ENCODE measurements at places on chromosomes 13 and 19.

DNA sequence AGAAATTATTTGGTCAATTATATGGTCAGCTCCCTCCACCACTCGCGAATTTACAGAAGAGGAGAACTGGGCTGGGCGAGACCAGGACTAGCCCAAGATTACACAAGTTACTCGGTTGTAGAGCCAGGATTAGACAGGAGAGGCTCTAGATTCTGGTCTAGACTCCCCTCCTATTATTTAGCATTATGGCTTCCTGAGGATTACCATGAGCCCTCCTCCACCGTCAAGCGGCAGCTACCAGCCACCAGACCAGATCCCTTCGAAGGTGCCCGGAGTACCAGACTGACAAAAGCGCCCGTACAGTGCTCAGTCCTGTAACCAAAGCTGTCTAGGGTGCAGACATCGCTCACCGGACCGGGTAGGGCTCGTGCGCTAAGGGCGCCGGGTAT lies 497 bp upstream of the MLNR start:
- no peak for DNase-seq

- no peak for DNase-seq
Measured at GRCh38 chr13:41284512-41285288, 21.3 kb upstream of the MTRF1 start.

DNA sequence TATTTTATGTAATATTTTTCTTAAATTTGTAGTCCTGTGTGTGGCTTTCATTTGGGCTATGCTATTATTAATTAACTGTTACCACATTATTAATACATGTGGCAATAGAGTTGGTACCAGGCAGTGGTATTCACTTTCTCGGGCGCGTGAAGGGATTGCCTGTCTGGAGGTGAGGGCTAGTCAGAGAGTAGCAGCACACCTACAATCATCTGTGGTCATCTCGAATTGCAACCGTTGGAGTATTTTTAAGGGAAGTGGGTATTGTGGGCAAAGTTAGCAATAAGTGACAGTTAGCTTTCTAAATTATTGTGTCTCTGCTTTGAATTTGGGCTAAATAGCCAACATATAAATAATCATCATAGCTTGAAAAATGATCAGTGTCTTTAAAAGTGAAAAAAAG lies 20.0 kb upstream of the GPR18 start:
- no peak for DNase-seq

DNA sequence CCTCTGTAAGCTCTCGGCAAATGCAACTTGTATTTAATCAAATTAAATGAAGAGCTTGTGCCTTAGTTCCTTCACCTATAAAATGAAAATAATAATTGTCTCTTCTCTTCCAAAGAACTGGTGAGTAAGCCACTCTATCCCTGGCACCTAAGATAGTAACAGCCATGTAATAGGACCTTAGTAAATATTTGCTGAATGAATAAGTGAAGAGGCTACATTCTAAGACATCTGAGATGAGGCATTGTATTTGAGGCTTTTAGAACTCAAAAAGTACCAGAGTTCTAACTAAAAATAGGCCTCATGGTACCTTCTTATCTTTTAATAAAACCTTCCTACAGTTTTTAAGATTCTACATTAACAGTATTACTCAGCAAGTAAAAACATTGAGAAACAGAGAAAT lies 17.3 kb upstream of the DCLK1 start:
- no peak for DNase-seq

- no peak for DNase-seq
Measured at GRCh38 chr13:27997904-27998522, 9.5 kb upstream of the URAD start.

GRCh38 chr19:14048443-14049153 lies 13.3 kb downstream of the PALM3 start:
- no peak for DNase-seq

DNA sequence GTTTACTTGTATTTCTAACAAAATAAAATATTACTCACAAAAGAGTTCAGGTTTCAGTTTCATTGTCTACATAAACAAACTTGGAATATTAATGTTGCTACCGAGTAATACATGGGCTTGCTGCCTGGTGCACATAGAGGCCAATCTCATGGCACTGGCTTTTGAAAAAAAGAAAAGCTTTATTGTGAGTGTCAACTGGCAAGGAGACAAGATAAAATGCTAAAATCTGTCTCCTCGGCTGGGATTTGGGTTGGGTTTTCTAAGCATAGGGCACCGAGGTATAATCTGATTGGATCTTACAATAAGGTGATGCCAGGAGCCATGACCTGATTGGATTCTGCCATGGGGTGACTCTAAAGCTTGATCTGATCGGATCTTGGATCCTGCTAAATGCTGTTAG lies 1519.9 kb upstream of the MIR17HG start:
- no peak for DNase-seq

- DNase-seq: no peak
Measured at GRCh38 chr13:113406321-113407102, 42.6 kb upstream of the GRTP1 start.

DNA sequence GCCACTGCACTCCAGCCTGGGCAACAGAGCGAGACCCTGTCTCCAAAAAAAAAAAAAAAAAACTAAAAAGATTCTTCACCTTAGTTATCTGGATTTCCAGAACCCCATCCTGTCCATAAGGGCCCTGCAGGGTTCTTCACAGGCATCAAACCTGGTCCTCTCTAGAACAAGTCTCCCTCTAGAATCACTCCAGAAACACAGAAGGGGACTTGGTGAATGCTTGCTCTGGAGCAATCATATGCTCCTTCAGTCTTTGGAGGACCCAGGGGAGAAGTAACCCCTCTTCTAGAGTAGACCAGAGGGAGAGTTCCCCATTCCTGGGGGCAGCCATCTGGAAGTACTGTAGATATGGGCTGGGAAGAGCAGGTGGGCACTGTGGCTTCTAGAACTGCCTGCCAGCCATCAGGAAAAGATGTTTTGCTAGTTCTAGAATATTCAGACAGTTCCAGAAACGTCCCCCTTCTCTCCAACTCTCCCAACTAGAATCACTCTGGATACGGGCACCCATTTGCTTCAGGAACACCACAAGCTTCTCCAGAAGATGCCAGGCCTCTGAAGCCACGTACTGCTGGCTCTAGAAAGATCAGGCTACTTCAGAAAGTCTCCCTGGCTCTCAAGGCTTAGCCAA lies 2.8 kb downstream of the FUT1 start:
- DNase-seq: no peak

DNA sequence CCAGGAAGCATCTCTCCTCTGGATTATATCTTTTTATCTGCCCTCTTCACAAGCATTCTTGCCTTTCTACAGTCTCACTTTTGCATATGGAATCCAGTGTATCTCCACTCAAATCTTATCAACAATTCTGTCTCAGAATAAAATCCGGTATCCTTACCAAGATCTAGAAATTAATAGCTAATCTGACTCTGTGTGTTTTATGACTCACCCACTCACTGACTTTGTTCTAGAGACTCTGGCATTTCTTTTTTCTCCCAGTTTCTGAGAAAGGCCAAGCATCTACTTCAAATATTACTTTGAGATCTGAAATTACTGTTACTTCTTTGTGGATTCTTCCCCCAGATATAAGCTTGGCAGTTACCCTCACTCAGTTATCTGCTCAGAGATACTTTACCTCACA lies 913.5 kb upstream of the ATXN8OS start:
- no peak for DNase-seq

DNA sequence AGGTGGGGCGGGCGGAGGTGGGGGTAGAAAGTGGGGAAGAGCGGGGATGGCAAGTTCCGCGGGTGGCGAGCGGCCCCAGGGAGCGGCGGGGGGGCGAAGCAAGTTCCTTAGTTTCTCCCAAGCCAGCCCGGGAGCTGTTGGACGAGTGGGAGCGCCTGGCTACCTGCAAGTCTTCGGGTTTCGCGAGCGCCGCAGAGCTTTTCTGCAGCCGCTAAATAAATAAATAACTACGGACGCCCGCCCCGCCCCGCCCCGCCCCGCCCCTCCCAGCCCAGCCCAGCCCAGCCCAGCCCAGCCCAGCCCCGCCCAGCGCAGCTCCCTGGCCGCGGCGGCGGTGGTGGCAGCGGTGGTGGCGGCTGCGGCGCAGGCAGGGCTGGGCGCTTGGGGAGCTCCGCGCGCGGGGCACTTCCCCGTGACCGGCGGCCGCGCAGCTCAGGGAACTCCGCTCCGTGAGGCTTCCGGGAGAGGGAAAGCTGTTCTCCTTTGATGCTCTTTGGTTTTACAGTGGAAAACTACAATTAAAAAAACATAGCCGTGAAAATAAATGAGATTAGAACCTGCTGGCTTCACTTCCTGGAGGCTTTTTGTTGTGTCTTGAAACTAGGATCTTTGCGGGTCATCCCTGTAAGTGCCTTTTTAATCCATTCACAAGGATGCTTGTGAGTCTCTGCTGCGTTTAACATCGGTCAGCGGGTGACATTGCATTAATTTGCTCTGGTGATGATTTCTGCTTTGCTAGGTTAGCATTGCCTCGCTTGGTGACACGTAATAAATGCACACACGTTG lies at the start of gene UBE2L5:
TSS of gene UBE2L5 (plus strand) at position 440 of the 786 bp plus-strand sequence. CDS start 5,498 bp downstream, outside the sequence.
- DNase-seq: no peak

DNA sequence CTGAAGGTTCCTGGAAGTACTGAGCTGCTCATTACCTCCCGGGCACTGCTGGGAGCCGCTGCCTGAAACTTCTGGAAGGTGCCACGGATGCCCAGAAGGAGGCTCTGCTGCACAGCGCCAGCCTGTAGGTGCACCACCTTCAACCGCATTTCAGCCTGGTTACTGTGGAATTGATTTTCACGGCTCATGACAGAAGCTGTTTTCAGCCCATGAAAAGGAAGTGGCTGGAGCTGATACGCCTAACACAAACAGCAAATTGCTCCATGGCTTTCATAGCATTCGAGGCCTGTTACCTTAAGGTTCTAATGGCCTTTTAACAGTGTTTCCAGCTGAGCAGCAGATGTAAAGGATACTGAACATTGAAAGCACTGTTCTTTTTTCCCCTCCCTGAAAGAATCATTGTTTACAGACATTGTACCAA lies 22.0 kb downstream of the GPC6 start:
- no peak for DNase-seq

- no peak for DNase-seq
Measured at GRCh38 chr19:33129901-33130300, 2.0 kb upstream of the WDR88 start.

DNA sequence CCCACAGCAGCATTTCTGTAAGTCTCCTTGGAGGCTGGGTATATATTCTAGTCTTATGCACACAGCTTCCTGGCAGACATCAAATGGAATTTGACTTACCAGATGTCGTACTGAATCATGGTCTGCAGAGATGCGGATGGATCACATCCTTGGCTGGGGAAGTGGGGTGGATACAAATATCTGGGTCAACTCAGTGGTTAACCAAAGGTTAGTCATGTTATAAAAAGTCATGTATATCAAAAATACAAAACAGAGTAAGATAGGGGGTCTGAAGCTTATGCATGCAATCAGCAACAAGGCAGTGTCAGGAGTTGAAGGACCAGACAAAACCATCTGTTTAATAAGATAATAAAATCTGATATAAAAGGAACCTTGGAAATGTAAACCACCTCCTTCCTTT lies 61.9 kb downstream of the WASF3 start:
- no peak for DNase-seq

DNA sequence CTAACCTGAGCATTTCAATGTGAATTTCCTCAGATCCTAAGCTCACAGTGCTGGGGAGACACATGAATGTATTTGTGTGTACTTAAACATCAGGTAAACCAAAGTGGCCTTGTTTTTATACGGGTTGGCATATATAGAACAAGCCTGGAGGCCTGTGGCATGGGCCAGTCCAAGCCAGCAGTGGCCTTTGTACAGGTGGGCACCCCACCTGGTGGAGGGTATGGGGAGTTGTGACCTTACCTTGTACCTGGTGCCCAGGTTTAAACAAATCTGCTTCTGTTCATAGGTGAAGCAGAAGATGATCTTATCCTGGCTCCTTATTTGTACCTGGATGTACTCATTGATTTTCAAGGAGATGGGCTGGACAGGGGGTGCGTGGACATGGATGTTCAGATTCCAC lies 71.0 kb downstream of the ERICH6B start:
- no peak for DNase-seq

GRCh38 chr19:14023404-14024235 lies 4.3 kb upstream of the RLN3 start:
- no peak for DNase-seq

- peak; percentile 43 for DNase-seq
Measured at GRCh38 chr13:96020155-96020575, 33.0 kb downstream of the UGGT2 start.

- no peak for DNase-seq
Measured at GRCh38 chr19:42239544-42240220, 2.7 kb downstream of the GSK3A start.

DNA sequence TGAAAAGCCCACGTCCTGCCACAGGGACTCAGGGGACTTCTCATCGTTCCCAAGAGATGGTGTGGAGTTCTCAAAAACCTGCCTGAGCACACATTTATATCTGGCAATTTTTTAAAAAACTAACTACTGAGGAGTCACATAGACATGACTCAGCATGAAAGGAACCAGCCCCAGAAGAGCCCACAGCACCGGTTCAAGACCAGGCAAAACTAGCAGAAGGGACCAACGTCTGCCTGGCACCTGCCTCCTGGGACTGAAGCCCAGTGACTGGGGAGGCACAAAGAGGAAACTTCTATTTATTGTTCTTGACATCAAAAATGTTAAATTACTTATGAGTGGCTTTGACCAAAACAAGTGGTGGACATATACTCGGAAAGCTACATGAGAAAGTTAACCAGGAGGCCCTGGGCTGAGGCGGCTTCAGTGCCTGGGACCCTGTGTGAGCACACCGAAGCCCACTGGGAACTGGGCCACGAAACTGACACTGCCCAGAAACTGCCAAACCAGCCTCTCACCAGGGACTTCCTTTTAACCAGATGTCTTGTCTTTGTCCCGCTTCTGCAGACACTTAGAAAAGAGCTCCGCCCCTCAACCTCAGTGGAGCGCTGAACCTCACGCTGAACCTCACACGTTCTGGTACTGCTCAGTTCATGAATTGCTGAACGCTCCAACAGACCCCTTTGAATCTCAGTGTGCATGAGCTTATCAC lies 25.7 kb downstream of the C13orf46 start:
- DNase-seq: no peak

DNA sequence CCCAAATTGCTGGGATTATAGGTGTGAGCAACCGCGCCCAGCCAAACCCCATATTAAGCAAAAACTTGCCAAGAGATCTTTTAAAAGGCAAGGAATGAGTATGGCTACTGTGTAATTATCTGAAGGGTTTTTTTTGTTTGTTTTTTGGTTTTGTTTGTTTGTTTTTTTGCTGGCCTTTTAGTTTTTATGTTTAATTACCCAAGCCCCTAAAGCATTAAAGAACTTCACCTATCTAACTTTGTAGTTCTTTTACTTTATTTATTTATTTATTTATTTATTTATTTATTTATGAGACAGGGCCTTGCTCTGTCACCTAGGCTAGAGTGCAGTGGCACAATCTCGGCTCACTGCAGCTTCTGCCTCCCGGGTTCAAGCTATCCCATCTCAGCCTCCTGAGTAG lies 40.3 kb upstream of the GARRE1 start:
- DNase-seq: no peak

- DNase-seq: no peak
Measured at GRCh38 chr19:45668342-45668871, 386 bp downstream of the GIPR start.

GRCh38 chr13:108448891-108449290 lies 179.4 kb downstream of the TNFSF13B start:
- DNase-seq: no peak

DNA sequence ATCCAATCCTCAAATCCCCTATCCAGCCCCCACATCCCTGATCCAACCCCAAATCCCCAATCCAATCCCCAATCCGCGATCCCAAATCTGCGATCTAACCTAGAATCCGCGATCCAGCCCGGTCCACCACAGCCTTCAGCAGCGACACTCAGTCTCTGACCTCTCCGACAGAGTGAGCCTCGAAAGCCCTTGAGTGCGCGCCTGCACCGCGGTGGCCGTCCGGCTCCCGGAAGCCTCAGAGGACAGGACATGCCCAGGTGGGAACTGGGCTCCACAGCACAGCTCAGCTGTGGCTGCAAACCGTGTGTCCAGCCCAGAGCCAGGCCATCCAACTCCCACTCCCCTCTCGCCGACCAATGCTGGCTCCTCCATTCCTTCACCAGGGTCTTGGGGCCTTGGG lies 48.8 kb upstream of the C1QTNF9B start:
- no peak for DNase-seq
